ENCODE measurements at places on chromosomes 13 and 19.

DNA sequence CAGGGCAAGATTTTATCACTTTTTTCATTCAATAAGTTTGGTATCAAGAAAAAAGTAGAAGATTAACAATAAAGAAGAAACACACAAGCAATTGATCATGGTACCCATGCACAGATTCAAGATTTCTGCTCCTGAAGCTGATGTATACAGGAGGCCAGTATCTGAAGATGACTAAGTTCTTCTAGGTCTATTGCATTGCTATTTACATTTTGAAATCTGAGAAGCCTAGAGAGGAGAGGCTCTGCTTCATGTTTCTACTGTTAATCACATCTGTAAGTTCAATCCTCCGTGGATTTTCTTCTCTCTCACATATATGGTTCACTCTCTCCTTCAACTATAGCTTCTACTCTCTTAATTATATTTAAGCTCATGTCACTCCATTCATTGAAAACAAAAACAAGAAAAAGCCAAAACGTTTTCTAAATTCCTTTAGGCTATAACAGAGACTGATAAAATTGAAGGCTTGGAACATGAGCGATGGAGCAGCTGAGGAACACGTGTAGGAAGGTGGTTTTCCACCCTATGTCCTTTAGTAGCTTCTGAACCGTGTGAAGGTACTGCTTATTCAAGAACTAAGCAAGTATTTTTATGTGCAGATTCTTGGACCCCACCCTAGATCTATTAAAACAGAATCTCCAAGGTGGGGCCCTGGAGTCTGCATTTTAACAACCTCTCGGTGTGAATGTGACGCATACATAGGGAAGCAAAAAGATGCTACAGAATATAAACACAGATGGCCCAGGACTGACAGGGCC is 198.2 kb downstream of the EFNB2 start:
- DNase-seq, result no peak

GRCh38 chr13:73365252-73365651 is 306.4 kb downstream of the KLF5 start:
- DNase-seq, result no peak

DNA sequence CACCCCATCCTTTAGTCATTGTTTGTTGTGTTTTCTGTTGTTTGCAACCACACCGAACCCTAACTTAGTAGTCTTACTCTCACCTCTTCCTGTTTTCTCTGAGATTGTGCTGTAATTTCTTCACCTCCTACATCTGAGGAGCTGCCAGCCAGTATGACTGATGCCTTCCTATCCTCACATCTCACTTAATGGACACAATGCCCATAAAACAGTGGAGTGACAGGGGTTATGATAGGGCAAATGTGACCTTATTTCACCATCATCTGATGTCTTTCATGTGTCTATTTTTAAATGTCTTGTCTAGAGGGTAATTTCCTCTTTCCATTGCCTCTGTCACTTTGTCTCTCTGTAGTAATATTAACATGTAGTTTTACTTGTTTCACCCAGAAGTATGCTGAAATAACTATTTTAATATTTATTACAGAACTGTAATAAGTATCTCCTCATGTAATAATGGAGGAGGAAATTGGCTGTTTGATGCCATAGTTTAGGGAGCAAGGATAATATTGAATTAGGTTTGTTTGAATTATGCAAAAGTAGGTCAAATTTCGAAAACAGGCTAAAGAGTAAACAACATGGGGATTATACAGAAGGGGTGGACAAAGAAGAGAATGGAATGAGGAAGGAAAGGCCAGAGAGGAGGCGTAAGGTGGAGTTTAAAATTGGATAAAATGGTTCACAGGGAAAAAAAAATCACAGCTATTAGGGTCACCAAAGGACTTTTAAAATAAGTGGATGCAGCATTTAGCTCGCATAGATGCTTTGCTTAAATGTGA is 103.5 kb upstream of the SPRY2 start:
- no peak for DNase-seq

GRCh38 chr13:95434111-95434510 is 118.4 kb upstream of the CLDN10 start:
- DNase-seq, result no peak

GRCh38 chr13:98416408-98416807 is 160.5 kb downstream of the STK24 start:
- no peak for DNase-seq

DNA sequence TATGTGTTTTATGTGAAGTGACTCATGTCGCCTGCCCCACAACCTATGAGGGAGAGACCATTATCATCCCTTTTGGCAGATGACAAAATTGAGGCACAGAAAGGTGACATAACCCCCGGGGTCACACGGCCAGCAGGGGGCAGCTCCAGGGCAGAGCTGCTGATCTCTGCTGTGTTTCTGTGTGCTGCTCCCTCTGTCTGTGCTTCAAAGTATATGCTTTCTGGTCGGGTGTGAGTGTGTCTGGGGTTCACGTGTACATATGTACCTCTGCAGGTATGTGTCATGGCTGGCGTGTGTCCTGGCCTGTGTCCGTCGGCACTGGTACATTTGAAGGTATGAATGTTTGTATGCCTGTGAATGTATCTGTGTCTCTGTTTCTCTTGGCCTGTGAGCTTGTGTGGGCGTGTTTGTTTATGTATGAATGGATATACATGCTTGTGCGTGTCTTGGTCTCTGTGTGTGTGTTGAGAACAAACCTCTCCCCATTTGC is 7.1 kb downstream of the LIPE start:
- DNase-seq, result peak; percentile 64

DNA sequence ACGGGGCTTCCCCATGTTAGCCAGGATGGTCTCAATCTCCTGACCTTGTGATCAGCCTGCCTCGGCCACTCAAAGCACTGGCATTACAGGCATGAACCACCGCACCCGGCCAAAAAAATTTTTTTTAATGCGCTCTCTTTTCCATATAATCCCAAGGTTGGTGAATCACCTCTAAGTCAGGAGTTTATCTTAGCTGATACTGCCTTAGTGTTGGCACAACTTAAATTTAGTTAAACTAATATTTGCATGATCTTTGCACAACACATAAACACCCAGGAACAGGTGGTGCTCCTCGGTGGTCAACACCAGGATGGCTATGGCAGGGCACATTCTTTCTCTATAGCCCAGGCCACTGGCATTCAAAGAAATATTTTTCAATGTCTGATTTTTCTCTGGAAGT is 24.1 kb upstream of the PSG7 start:
- no peak for DNase-seq

GRCh38 chr13:77358001-77358400 is 31.1 kb upstream of the MYCBP2 start:
- DNase-seq, result no peak
